Chondrocyte (in vitro differentiated cells): ENCODE measurements at places on chromosomes 1 and 21. TPM values are rescaled to one million over a fixed set of nuclear protein-coding genes. Genes with fewer than 3 reads are reported as not detected.

GRCh38 chr1:54928327-54928726, 41.3 kb upstream of the DHCR24 start:
- no peak for DNase-seq

DNA sequence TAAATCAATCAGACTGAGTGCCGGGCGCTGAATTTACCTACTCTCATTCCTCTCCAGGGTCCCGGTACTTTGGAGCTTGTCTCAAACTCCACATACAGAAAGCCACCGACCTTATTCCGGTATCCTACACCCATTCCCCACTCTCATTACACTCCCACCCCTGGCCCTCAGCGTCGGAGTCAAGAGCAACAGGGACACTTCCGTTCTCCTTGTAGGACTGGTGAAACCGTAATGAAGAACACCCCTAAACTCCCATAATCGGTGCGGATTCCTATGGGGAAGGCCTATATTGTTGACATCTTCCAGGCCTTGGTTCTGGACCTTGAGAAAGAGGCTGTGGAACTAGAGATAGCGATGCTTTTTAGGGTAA, 798 bp downstream of the ZBED6 start:
- no peak for DNase-seq

- DNase-seq = no peak
These were observed at the start of gene EVA1C for GRCh38 chr21:32412162-32413014. Gene EVA1C, plus strand, starts transcription at chr21:32412706. Its CDS starts 148 bp downstream, at chr21:32412854.

GRCh38 chr1:3771108-3772026, 1.2 kb upstream of the SMIM1 start:
- no peak for DNase-seq

DNA sequence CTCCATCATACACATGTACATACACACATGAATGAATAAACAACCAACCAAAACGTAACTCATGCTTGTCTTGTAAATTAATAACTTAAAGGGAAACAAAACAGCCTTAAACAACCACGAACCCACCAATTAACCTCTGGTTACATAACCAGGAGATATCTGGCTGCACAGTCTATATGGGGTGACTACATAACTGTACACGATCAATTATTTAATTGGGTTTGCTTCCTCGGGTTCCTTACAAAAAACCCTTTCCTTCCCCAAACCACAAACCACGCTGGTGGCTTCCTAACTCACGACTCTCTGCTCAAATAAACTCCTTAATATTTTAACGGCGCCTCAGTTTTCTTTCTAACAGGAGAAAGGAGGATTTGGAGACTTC, 744 bp downstream of the ZNF670 start:
- no peak for DNase-seq

GRCh38 chr1:78184460-78185072, 138.8 kb downstream of the GIPC2 start:
- no peak for DNase-seq

DNA sequence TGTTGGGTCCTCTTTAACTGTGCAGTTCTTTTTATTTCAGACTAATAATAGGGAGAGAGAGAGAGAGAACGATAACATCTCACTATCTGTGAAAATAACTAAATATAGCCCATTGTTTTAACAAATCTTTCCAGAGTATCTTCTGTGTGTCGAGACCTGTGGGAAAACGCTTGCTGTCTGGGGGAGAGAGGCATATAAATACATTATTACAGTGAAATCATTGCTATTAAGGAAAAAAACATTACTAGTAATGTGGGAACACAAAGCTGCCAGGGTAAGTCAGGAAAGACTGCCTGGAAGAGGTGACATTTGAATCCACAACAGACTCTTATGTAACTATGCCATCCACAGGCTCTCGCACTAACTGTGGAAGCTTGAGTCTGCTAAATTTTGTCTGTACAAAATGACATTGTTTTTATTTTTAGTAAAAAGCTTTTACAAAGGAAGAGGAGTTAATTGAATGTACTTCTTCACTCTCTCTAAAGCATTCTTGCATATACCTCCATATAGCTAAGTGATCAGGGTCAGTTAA, 59.8 kb upstream of the PGD start:
- DNase-seq = no peak

- DNase-seq = no peak
These were observed 80.8 kb upstream of the DIRAS3 start for GRCh38 chr1:68131261-68131660.

DNA sequence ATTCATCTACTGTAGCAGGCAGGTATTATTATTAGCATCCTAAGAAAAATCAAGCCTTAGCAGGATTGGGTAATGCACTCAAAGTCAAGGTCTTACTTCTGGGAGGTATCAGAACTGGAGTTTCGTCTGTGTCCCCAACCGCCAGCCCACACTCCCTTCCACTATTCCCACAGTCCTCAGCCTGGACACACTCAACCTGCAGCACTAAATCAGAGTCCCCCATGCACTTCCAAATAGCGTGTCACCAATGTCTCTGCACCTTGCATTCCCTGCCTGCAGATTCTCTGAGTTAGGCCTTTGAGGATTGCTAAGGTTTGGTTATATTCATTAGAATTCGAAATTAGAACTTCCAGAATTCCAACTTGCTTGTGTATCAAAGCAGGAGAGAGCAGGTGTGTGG, 3.9 kb downstream of the LYPD8 start:
- no peak for DNase-seq

DNA sequence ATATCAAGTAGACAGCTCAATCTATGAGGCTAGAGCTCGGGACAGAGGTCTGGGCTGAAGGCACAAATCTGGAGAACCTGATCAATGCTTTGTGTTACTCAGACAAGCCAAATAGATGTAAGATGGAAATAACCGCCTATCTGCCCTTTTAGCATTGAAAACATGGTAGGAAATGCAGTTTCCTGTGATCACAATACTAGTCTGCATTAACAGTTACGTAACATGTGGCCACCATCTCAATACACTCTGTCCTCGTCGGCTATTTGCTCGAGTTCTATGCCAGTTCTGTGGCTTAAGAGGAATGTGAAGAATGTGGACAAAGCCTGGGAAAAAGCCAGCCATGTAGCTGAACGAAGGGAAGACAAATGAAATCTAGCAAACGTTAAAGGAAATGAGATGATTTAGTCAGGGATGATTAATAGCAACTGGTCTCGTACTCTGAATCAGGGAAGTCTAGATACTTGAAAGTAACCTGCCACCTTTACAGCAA, 73.3 kb downstream of the HSF2BP start:
- DNase-seq = no peak

Gene C8A
- total RNA-seq = not detected in 3 replicates

Gene TCEA3
- total RNA-seq = 15.7 to 17.8 TPM (median 16.9 TPM) in 3 replicates

Gene KCNQ4
- 0.60 to 3.4 TPM (median 3.0 TPM) in 3 replicates for total RNA-seq

Gene OR6K2
- not detected in 3 replicates for total RNA-seq

Gene CTSS
- 0.79 to 1.5 TPM (median 1.4 TPM) in 3 replicates for total RNA-seq

Gene HTR6
- total RNA-seq = not detected in 3 replicates
